Heart left ventricle (tissue), 16 donors: ENCODE measurements at places on chromosomes 2 and 18. TPM values are rescaled to one million over a fixed set of nuclear protein-coding genes. Genes with fewer than 3 reads are reported as not detected.

Gene GPR45
- total RNA-seq, result not detected

DNA sequence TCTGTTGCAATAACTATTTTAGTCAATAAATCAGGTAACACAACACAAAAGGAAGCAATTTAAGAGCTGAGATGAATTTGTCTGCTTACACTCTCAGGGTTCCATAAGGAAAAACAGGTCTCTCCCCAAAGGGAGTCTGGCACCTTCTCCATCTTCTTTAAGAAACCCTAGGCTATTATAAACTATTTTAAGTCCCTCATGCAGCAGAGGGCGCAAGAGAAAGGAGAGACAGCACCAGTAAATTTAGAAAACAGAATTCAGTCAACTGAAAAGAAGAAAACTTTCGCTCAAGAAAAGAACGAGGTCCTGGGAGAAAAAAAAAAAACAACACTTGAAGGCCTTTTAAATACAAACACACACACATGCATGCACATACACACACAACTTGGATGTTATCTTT lies 19.1 kb downstream of the SULT1C4 start:
- DNase-seq, result no peak

GRCh38 chr2:71608441-71608840 lies 155.1 kb downstream of the DYSF start:
- peak; percentile 4 for DNase-seq

DNA sequence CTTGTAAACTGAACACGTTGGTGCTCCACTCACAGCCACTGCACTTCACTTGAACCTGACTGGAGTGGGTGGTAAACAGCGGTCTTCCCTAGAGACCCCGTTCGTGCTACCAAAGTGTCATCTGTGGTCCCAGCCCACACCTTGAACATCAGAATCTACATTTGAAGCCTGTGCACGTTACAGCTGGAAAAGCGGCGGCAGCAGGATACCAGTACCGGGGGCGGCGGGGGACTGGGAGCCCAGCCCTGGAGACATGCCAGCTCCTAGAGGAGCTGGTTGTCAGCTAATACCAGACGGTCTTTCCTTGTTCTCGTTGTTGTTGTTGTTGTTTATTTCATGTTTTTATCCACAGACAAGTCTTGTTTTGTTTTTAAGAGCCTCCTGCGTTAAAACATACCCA lies 156.7 kb downstream of the WDSUB1 start:
- peak; percentile 69 for DNase-seq

Gene SGPP2
- 21.4 TPM for total RNA-seq

Gene FAP
- 3.5 TPM for total RNA-seq

DNA sequence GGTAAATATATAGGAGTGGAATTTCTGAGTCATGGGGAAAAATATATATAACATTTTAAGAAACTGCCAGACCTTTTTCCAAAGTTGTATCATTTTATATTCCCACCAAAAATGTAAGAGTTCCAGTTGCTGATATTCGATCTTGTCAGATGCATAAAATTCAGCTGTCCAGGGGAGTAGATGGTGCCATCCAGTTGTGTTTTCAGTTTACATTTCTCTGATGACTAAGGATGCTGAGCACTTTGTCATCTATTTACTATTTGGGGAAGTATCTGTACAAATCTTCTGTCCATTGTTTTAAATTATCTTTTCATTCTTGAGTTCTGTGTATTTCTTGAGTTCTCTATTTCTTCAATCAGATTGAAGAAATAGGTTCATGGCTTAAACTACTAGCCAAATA lies 126.1 kb downstream of the RTN4 start:
- no peak for DNase-seq

DNA sequence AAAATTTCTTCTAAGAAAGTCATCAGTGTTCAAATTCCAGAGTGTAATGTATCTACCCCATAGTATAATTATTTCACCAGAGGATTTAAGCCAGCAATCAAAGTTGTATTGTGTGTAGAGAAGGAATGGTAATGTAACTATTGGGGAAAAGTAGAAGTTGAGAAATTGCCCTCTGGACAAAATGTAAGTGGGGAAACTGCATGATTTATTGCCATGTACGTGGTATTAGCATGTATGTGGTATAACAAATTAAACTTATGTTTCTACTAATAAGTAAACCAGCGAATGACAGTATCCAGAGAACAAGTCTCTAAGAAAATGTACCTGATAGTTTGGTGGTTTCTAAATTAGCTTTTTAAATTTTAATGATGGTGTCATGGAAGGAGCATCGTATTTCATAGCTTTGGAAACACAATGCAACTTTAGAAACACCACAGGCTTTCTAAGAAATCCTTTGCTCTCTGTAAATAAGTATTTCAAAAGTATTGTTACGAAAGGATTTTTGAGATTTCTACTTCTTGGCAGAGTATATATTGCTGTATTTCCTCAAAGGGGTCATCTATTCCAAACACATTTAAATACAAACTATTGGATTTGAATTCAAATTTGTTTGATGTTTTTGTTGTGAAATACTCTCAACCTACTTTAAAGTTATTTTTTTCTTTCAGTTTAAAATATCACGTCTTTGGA lies 1018.9 kb upstream of the ZEB2 start:
- no peak for DNase-seq

DNA sequence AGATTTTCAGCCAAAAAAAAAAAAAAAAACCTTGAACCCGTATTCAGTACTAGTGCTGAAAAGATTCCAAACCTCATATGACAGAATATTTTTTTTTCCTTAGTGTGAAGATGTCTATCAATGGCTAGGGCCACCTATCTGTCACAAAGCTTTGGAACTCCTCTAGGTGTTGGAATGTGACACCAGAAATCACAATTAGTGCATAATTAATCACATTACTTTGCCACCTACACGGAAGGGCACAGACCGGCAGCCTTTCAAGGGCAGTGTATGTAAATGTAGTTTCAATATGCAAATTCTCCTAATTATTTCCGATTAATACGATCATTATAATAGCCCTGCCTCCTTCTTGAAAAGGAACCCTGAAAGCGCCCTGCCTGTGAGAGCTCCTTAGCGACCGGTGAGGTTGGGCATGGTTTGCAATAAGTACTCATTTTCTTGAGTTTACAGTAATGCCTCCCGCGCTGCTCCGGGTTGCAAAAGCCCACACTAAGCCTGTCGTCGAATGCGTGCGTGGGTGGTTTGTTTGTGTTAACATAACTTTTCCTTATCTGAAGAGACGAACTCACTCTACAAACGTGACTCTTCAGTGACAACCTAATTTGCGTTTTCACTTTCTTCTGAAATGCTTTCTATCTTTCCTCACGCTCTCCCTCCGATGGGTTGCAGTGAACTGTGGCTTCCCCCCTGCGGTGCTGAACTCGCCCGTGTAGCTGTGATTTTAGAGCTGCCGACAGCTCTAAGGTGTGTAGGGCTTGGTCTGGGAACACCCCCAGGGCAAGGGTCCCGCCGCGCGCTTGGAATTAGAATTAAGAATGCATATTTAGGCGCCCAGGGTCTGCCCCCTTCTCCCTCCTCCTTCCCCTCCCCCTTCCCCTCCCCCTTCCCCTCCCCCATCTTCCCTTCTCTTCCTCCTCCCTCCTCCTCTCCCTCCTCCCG lies 765 bp upstream of the ID2 start:
- DNase-seq, result peak; percentile 53

Gene UGT1A8
- not detected for total RNA-seq
